Spinal cord (tissue), 10 donors: ENCODE measurements at places on chromosomes 6 and 20.
A peak's percentile ranks its signal among the peaks of the same experiment; 100 is the strongest.

GRCh38 chr6:43093436-43094289, 17.5 kb downstream of the PTK7 start:
- no peak for DNase-seq

DNA sequence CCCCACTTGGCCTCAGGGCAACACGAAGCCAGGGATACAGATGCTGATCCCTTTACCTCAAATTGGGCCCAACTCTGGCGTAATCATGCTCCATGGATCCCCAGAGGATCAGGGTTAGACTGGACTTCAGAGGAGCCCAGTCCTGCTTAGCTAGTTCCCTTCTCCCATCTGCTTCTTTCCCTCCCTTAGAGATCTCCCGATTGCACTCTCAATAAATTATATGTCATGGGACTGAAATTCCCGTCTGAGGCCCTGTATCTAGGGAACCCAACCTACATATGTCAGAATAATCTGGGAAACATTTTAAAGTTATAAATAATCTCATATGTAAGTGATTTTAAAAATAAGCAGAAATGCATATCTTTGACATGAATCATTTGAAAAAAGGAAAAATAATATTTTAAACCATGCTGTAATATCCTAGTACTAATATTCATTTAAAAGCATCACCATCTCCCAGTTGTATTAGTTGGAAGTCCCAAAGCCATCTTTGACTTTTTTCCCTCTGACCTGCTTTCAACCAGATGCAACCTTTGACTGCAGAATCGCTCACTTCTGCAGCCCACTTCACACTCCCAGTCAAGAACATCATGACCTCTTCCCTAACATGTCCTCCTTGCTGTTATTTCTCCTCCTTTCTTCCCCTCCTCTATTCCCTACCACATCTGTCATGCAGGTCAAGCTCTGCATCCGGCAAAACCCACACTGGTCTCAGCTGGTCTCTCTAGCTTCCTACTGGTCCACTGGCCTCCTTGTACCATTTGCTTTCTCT, 393.6 kb downstream of the BTBD3 start:
- no peak for DNase-seq

DNA sequence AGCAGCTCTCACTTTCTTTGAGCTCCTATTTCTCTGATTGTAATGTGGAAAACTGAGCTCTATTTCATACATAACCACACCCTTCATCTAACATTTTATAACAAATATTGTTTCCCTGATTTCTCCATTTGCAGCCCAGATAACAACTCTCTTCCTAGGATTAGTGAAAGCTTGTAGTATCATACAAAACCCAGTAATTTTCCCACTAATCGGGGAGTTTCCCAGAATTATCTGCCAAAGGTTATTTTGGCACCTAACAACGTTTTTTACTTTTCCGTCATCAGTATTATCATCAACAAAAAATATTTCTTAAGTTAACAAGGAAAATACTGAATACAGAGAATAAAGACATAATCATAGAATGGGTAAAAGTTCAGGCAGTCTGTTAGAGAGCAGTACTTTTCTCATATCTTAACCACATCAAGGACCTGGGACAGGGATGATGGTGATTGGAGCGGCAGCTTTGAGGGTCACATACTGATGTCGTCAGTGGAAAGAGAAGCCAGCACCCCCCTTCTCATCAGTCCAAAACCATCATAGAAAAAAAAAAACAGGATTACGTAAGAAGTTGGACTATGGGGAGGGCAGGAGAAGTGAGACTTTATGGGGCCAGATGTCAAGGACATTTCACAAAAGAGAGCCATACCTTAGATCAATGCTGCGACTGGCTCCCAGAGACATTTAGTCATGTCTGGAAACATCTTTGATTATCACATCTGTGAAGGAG, 166.1 kb upstream of the TNFAIP3 start:
- no peak for DNase-seq

DNA sequence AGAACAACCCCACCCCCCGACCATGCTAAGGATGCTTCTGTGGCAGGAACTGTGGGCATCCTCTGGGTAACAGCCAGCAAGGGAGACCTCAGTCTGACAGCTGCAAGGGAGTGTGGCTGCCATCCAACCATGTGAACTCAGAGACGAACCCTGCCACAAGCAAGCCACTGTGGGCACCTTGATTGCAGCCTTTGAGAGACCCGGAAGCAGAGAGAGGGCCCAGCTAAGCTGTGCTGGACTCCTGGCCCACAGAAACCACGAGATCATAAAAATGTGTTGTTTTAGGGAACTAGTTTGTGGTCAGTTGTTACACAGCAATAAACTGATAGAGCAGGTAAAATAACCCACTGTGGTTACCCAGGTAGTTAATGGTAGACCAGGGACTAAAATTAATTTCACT, 414.6 kb downstream of the CDH26 start:
- no peak for DNase-seq

DNA sequence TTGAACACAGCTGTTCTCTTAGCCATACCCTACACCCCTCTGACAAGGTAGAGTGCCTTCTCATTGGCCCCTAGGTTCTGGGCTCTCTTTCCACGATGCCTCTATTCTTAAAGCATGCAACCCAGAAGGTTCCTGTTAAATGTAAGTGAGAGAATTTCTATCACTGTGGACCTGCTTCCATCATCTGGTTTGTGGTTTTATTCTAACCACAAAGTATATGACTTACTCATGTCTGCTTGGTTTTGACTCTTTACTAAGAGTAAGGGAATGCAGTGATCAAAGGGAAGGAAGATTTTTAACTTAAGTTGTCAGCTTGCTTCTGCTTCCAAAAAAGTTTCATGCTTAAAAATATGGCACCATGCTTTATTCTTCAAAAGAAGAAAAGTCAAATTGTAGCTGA, 80.2 kb downstream of the ANKEF1 start:
- no peak for DNase-seq

GRCh38 chr6:107437691-107438090, 21.7 kb downstream of the PDSS2 start:
- no peak for DNase-seq

DNA sequence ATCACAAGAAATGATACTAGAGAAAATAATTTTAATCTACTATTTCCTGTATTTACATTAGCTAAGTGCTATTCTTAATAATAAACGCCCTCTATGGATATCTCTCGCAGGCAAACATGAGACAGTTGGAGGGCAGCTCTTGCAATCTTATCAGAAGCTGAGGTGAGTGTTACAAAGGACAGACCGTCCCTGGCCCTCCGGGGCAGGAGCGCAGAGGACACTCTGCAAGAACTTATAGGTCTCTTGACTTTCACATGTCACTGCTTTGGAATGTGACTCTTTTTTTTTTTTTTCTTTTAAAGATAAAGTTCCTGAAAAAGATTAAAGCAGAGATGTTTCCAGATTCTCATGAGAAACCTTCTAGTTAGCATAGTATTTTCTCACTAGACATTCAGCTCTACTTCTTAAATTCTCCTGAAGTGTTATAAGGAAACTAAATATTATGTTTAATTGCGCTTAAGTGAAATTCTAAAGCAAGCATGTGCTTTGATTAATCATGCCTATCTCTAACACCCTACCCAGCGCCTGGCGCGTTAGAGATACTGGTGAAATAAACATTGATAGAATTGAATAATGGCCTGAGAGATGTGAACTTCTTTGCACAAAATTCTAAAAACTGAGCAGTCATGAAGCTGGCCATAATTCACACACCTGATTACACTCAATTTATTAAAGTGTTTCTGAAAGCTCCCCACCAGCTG, 57.4 kb downstream of the SYTL3 start:
- no peak for DNase-seq

DNA sequence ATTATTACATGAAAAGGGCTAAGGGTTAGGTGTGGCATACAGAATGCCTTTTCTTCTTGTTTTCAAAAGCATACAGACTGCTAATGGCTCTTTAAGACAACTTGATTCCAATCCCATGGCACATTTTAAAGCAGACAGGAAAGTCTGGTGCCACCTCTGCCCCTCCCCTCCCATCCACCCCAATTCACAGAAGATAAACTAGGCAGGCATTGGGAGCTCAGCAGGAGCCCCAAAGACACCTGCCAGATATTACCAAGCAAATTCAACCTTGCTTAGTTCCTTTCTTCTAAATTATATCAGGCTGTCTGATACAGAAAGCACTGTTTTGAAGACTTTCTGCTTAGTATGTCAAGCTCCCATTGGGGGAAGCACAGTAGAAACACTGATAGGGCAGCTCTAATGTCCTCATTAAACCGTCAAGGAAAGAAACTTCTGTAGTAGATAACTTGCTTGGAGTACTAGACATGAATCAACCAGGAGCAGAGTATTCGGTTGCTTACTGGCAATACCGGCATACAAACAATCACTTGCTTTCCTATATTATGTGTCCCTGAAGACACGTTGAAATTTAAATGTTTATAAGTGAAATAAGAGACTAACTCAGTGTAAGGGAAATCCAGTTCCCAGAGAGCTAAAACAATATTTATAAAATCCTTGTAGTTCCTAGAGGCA, 13.0 kb downstream of the SESN1 start:
- DNase-seq = no peak

DNA sequence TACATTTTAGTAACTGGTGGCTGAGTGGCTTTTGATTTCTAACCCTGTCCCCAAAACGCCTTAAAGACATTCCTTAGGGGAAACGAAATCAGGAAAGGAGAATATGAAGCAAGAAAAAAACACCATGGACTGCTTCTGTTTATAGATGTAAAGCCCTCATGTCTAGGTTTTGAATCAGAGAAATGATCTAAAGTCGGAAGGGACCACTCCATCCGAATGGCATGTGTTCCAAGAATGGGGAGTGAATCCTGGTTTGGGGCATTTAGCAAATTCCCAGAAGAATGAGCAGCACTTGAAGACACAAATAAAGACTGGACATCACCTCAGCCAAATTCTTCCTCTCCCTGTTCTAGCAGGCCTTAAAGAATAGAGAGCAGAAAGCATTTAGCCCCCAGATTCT, 65.6 kb downstream of the CAP2 start:
- no peak for DNase-seq

GRCh38 chr6:26330859-26331217, 34.2 kb upstream of the BTN3A2 start:
- DNase-seq = no peak

DNA sequence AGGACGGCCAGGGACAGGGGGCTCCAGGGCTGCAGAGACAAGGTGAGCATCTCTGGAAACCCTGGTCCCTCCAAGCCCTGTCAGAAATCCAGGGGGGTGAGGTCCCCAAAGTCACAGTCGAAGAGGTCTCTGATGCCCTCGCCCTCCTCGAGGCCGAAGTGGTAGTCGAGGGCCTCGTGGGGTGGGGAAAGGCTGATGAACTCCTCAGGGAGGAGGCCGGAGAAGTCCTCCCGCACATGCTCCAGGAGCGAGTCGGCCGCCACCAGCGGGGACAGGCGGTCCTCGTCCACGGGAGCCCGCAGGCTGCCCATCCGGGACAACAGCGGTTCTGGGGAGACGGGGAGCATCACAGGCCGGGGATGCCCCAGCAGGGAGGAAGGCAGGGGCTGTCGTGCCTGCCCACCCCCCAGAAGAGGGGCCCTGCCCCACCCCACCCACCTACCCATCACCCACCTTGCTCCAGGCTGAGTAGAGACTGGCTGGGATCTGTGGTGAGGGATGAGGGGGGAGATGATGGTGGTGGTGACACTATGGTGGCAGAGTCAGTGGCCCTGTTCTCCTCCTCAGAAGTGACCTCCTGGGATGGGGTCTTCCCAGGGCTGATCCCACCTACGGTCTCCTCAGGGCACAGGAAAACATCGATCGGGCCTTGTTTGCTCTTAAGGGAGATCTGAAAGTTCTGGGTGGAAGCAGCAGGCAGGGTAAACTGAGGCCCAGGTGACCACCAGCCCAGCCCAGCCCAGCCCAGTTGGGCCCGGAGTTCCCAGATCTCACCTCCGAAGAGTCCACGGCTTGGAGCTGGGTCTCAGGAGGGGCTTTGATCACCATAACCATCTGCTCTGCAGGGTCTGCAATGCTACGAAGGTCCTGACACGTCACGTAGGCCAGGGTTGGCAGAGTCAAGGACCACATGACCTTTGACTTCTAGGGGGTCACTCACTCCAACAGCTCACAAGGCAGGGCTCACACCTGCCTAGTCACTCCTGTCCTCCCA, 2.7 kb upstream of the NECAB3 start:
- DNase-seq = no peak

- DNase-seq = no peak
Observed at GRCh38 chr6:109441069-109441816, 719 bp downstream of the SMPD2 start.

- DNase-seq = no peak
Observed at GRCh38 chr20:49186535-49187329, 1.4 kb downstream of the STAU1 start.

- no peak for DNase-seq
Observed at GRCh38 chr6:439641-440167, 48.2 kb downstream of the IRF4 start.

GRCh38 chr20:57724610-57725405, 15.0 kb upstream of the PMEPA1 start:
- DNase-seq = peak; percentile 46
